Prostate gland (tissue), 2 donors: ENCODE measurements at places on chromosomes 7 and 10. TPM values are rescaled to one million over a fixed set of nuclear protein-coding genes. Genes with fewer than 3 reads are reported as not detected.

Gene SCIN
- 7.6 TPM for total RNA-seq

- no peak for DNase-seq
Measured at GRCh38 chr7:135685306-135686084, 23.2 kb downstream of the STMP1 start.

GRCh38 chr7:33395340-33395739 lies 266.0 kb downstream of the BBS9 start:
- DNase-seq: no peak

DNA sequence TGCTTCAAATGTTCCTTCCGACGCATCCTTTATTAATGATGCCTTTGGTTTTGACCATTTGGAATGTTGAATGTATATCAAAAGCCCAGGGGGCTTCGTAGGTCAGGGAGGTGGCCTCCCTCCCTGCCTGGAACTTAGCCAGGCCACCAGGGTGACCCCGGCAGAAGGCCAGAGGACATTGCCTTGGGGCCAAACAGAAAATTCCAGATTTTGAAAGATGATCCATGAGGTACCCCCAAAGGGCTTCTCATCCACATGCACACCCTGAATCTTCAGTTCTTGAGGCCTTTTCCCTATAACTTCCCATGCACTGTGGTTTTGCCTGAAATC lies 171.7 kb downstream of the ADAM12 start:
- no peak for DNase-seq

GRCh38 chr7:92569137-92569536 lies 21.1 kb downstream of the FAM133B start:
- no peak for DNase-seq

DNA sequence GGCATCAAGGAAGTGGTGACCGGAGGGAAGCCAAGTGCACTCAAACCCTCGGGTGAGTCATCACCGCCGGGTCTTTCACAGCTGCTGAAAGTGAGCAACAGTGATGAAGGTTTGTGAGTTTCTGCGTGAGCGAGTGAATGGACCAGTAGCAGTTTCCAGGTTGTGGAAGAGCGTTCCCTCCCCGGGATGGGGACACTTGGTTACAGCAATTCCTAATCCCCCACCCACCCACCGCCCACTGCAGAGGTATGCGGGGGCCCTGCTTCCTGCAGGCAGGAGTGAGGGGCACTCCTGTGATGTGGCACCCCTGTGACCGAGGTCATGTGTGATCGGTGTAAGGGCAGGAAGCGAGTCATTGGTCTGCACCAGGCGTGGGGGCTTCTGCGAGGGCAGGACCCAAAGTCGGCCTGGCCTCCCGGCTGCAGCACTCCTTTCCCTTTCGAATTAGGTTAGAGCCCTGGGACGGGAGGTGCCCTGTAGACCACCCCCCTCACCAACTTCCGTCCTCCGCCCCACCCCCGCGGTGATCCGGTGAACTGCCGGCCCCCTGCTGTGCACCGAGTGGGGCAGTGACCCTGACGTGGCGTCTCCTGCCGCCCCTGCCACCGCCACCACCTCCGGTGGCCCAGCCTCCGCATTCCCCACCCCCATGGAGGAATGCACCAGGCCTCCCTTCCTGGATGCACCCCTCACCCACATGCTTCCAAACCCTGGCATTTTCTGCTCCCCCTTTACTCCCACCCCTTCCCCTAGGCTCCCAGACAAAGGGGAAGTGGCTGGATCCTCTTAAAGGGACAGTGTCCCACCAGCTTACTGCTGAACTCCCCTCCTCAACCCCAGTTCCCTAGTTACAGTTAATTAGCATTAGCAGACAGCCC lies 10.9 kb downstream of the LIMK1 start:
- peak; percentile 42 for DNase-seq

- DNase-seq: no peak
Measured at GRCh38 chr10:16314259-16314658, 122.6 kb upstream of the PTER start.

Gene NANOS1
- total RNA-seq: 4.3 TPM

DNA sequence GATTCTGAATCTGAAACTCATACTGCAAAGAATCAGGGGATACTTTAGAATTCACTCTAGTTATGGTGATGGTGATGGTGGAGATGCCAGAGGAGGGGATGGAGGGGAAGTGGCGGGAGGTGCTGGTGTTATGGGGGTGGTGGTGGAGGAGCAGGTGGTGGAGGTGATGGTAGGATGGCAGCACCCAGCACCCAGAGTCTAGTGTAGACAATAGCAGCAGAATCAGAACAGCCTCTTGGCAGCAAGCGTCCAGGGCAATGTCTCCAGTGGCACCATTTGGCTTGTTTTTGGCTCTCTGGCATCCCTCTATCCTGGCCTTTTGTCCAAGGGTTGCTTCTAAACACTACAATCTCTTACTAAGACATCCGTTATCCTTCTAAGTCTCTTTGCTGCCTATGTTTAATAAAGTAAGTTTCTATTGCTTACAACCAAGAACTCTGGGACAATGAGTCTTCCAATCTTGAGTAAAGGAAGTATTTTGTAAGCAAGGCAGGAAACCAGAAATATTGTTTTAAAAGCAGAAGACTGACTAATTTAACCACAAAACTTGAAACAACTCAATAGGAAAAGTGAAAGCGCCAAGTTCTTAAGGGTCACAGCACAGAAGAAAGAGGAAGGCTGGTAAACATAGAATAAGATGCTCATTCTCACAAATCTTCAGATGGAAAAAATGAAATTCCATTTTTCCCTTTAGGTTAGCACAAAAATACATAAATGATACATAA lies 42.4 kb upstream of the GDF10 start:
- no peak for DNase-seq

Gene AFAP1L2
- 16.1 TPM for total RNA-seq

DNA sequence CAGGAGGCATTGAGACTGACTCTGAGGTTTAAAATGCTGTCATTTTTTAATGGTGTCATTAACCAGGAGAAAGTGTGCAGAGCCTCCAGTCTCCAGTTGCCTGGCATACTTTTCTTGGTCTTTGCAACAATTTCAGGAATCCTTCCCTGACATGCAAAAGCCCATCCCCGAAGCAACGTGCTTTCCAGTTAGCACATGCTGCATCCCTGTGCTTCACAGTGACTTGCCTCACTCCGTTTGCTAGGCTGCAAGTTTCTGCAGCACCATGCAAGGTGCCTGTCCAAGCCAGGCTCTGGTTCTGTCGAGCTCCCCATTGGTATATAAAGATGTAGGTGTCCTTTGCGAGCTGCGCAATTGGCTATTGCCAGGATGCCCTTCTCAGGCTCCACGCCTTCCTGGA lies 135.0 kb downstream of the GALNT17 start:
- no peak for DNase-seq

- DNase-seq: no peak
Measured at GRCh38 chr10:111137587-111137986, 60.8 kb downstream of the ADRA2A start.

Gene LEP
- not detected for total RNA-seq

Gene CCDC186
- 40.4 TPM for total RNA-seq

- no peak for DNase-seq
Measured at GRCh38 chr7:118626739-118627138, 402.2 kb downstream of the ANKRD7 start.

DNA sequence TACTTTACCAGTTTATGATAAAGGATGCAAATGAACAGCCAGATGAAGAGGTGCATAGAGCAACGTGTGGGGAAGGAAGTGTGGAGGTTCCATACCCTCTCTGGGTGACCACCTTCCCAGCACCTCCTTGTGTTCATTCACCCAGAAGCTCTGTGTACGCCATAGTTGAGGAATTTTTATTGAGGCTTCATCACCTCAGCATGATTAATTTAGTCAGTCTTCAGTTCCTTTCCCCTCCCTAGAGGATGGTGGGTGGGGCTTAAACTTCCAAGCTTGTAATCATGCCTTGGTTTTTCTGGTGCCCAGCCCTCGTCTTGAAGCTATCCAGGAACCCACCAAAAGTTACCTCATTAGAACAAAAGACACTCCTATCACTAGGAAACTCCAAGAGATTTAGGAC lies 162.7 kb downstream of the PLCE1 start:
- DNase-seq: no peak

GRCh38 chr7:156055206-156055822 lies 243.1 kb upstream of the SHH start:
- no peak for DNase-seq

DNA sequence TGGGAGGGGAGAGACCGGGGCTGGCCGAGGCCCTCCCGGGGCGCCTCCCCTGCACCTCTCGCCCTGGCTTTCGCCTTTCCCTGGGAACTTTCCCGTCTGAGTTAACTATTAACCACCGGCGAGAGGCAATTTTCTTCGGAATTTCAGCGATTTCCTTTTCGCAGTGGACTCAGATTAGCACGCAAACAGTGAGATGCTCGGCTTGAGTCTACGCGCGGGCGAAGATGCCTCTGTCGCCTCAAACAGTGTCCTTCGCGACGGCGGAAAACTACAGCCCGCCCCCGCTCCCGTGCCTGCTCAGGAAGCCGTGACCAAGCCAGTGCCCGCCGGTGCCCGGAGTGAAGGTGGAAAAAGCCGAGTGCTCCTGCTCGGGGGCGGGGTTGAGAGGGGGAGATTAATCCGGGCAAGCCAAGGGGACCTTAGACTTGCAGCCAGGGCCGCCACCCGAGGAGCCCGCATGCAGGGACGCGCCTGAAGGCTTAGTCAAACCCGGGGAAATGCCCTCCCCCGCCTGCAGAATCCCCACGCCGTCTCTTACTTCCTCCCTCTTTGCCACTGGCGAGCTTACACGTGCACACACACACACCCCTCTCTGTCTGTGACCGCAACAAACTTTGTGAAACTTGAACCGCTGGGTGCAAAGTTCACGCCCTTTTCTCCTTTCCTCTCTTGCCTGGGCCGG lies 14.5 kb upstream of the PAX2 start:
- DNase-seq: no peak

DNA sequence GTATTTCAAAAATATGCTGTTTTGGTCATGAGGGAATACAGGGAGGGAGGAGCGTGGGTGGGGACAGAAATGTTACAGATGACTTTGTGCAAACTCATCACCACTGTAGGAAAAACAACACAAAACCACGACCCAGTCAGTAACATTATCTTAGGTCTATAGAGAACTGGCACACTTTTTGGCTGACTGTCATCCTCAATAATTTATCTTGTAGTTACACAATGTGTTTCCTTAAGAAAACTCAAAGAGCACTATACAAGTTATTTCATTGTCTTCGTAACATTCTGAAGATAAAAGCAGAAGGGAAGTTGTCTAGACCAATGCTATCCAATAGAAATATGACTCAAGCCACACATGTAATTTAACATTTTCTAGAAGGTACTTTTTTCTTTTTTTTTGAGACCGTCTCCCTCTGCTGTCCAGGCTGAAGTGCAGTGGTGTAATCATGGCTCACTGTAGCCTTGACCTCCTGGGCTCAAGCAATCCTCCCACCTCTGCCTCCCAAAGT lies 16.9 kb upstream of the CDK14 start:
- DNase-seq: peak; percentile 67

- no peak for DNase-seq
Measured at GRCh38 chr7:38232502-38233366, 40.7 kb downstream of the TARP start.

GRCh38 chr7:25255611-25256332 lies 27.5 kb upstream of the NPVF start:
- DNase-seq: no peak

Gene PRF1
- 2.3 TPM for total RNA-seq

DNA sequence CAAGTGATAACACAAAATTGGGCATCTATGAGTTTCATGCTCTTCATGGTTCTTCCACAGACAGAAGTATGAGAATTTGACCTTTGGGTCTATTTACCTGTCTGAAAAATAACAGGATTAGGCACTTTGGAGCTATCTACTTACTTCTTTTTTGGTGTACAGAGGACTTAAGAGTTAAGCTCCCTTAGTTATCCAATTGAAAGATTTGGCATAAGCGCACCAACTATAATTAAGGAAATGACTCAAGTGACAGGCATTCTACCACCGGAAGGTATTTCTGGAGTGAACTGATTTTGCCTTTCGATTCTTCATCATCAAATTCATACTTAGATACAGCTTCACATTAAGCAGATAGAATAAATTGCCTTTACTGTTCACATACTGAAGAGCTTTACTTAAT lies 43.9 kb downstream of the IFIT5 start:
- DNase-seq: no peak

GRCh38 chr7:47087866-47088265 lies 494.0 kb downstream of the TNS3 start:
- no peak for DNase-seq

- DNase-seq: no peak
Measured at GRCh38 chr7:16315280-16315679, 106.1 kb downstream of the CRPPA start.

Gene HYAL4
- 1.6 TPM for total RNA-seq

Gene FZD1
- 56.9 TPM for total RNA-seq
